ENCODE measurements at places on chromosomes 16 and 17.

DNA sequence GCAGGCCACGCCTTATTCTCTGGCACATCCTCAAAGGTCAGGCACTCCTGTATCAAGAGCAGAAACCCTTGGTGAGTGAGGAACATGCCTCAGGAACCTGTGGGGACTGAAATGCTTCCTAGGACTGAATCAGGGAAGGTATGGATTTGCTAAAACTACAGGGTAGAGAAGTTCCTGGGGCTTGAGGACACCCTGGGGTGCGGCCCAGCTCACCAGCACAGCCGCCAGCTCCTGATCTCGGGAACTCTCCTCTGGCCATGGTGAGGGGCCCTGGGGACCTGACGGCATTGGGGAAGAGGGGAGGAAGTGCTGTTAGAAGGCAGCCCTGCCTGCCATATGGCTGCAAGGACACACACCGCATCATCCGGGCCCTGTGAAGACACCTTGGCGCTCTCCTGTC lies 7.5 kb downstream of the ZSCAN10 start:
- no peak for DNase-seq

- DNase-seq: peak; percentile 78
Observed at GRCh38 chr16:19884611-19885450, at the start of gene GPRC5B. Gene GPRC5B, minus strand, starts transcription at chr16:19884848. Its CDS starts 12,003 bp downstream, at chr16:19872845.

DNA sequence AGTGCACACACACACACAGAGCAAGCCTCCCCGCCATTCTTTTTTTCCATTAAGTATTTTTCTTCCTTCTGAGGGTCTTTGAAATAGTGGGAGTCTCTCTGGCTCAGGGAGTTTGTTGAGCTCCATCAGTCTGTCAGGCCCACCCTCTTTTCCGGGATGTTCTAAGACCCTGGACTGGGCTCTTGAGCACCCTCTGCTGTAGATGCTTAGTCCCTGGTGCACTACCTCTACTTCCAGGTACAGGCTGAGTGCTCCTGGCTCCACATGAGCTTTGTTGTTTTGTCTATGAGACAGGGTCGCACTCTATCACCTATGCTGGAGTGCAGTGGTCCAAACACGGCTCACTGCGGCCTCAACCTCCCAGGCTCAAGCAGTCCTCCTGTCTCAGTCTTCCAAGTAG lies 20.7 kb downstream of the LIMD2 start:
- no peak for DNase-seq

GRCh38 chr16:4115209-4115948 lies 863 bp downstream of the ADCY9 start:
- peak; percentile 45 for DNase-seq

GRCh38 chr17:48840441-48840840 lies 9.6 kb downstream of the CALCOCO2 start:
- no peak for DNase-seq

GRCh38 chr17:33263396-33263795 lies 29.7 kb downstream of the ASIC2 start:
- no peak for DNase-seq

- no peak for DNase-seq
Observed at GRCh38 chr16:88755745-88756443, 29.1 kb downstream of the PIEZO1 start.

- no peak for DNase-seq
Observed at GRCh38 chr16:54031107-54031760, 255.4 kb downstream of the IRX3 start.

DNA sequence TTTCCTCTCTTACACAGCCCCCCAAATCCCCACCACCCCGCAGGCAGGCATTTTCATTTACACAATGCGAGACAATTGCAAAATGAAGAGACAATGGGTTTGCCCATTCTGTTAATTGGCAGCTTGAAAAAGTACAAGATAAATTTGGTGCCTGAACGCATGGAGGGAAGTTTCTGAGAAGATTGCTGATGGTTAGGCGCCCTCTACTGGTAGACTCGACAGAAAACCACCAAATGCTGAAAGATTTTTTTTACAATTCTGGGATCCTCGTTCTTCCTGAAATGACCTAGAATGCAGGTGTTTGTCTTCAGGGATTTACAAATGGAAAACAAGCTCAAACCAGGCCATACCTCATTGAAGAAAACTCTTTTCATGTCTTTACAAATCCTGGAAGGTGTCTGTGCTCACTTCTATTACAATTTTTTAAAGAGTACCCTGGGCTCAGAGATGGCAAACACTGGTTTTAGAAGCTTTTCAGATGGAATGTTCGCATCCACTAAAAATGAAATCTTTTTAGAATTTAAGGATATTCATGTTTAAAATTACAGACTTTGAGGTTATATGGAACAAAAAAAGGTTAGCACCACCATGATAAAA lies 338.5 kb downstream of the PMP22 start:
- peak; percentile 20 for DNase-seq

GRCh38 chr17:38712593-38712992 lies 7.5 kb downstream of the MLLT6 start:
- DNase-seq: no peak

DNA sequence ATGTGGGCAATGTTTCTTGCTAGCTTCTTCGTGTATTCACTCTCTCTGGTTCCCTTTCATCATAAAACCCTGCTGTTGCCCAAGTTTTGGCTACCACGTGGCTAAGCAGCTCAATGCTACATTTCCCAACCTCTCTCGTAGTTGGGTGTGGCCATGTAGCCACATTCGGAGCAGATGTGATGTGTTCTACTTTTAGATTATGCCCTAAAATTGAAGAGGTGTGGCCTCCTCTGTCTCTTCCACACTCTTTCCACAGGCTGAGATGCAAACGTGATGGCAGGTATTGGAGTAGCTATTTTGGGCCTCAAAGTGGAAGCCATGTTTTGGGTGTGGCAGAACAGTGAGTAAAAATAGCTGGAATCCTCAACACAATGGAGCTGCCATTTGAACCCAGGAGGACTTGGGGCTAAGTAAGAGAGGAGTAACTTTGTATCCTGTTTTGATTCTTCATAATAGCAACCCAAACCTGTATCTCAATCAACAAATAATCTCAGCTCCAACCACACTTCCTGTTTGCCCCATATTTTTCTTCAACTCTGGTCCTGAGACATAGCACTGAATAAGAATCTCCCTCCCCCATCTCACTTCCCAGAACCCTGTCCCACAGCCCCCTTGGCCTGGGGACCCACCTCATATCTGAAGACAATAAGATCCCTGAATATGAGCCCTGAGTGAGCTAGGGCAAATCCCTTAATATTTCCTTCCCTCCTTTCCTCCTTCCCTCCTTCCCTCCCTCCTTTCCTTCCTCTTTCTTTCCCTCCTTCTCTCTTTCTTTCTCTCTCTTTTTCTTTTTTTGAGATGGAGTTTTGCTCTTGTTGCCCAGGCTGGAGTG lies 4.0 kb downstream of the NUPR1 start:
- peak; percentile 14 for DNase-seq

GRCh38 chr16:34802848-34803599 lies 1343.6 kb downstream of the TP53TG3F start:
- DNase-seq: no peak

DNA sequence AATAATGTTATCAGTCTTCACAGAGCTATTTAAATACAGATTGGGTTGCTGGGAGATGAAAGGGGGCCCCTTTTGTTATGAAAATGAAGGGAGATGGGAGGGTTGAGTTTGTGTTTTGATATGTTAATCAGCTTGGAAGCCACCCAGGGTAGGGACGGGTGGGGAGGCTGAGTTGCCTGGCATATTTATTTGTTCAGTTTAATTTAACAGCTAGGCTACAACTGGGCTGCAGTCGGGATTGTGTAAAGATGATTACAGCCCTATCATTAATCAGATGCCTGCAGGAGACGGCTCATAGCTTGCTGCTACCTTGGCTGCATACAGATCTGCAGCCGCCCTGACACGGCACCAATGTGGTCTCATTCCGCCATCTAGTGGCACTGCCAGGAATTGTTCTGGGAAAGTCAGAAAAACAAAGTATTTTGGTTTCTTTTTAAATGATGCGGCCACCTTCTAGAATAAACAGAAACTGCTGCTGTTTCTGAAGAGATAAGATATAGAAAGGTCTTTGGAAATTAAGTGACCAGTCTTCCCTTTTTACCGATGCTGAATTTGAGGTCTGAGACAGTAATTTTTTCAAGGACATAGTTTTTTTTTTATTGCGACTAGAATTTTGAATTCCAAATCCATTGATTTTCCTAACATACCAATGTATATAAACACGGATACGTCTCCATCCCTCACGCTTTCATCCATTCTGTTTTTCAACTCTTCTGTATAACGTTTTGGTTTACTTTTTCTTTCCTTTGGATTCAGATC lies 458.0 kb upstream of the ASIC2 start:
- DNase-seq: peak; percentile 7

- DNase-seq: no peak
Observed at GRCh38 chr17:34358631-34359030, 2.4 kb downstream of the CCL13 start.

GRCh38 chr17:46911311-46911710 lies 11.6 kb upstream of the GOSR2 start:
- DNase-seq: no peak

GRCh38 chr16:89020068-89020924 lies 43.3 kb upstream of the CBFA2T3 start:
- no peak for DNase-seq

DNA sequence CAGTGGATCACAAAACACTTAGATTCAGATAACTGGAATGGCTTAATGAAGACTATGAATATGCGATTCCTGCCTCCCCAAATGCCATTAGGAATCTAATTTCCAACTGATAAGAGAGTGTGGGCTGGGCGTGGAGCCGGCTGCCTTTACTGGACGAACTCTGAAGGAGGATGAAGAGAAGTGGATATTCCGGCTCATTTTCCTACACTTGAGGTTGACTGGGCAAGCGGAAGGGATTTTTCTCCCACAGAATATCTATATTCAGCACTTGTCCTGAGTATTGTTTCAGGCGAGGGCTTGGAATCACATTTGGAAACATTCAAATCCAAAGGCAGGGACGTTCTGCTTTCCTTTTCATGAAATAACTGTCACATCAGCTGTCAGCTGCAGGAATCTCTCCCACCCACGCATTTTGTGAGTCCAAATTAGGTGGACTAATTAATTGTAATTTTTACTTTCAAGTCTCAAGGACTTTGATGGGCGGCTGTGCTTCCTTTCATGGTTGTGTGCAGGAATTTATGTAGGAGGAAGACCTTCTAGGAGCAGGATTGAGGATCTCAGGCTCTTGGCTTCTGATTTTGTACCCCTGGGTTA lies 138.5 kb downstream of the PITPNC1 start:
- DNase-seq: no peak

- no peak for DNase-seq
Observed at GRCh38 chr17:81825841-81826466, 7.1 kb downstream of the MCRIP1 start.

- DNase-seq: no peak
Observed at GRCh38 chr17:48882272-48882671, 10.3 kb upstream of the ATP5MC1 start.

- no peak for DNase-seq
Observed at GRCh38 chr16:86322283-86322682, 188.0 kb upstream of the FOXF1 start.
